ENCODE measurements at places on chromosomes 3 and 15.

DNA sequence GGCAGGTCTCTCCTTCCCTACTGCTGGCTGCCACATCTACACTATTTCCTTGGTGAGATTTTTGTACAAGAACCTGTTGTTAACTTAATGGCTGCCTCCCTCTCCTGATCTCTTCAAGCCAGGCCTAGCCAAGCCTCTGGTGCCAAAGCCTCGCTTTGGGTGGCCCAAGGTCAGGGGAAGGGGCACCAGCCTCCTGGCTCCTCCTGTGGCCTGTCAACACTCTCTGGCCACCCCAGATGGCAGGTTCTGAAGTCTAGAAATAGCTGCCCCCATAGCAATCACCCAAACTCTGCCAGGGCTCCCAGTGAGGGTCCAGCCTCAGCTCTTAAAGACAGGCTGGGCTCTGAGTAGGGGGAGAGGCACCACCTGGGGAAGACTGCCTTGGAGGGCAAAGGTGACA lies 5.0 kb downstream of the IFRD2 start:
- DNase-seq: no peak

GRCh38 chr15:80942746-80943565 lies 46.7 kb downstream of the MESD start:
- DNase-seq: no peak

- no peak for DNase-seq
Observed at GRCh38 chr3:33658991-33659848, 58.8 kb downstream of the CLASP2 start.

DNA sequence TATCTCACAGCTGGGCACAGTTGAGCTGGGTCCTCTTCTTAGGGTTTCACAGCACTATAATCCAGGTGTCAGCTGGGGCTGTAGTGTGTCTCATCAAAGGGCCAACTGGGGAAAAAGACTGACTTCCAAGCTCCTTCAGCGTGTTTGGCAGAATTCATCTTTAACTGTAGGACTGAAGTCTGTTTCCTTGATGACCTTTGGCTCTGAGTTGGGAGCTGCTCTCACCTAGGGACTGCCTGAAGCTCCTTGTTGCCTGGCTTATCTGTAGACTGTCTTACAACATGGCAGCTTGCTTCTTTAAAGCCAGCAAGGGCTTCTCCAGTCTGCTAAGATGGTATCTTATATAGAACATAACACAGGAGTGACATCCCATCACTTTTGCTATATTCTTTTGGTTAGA lies 5.3 kb upstream of the VPS33B start:
- no peak for DNase-seq

- DNase-seq: no peak
Observed at GRCh38 chr3:72401005-72401545, 447.2 kb downstream of the SHQ1 start.

DNA sequence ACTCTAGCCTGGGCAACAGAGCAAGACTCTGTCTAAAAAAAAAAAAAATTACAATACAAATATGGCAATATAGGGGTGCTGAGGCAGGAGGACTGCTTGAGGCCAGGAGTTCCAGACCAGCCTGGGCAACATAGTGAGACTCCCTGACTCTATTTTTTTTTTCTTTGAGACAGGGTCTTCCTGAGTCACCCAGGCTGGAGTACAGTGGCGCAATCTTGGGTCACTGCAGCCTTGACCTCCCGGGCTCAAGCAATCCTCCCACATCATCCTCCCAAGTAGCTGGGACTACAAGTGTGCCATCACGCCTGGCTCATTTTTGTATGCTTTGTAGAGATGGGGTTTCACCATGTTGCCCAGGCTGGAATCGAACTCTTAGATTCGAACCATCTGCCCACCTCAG lies 17.3 kb upstream of the RAB11A start:
- no peak for DNase-seq

- no peak for DNase-seq
Observed at GRCh38 chr3:159520638-159521037, 468.0 kb upstream of the IL12A start.

DNA sequence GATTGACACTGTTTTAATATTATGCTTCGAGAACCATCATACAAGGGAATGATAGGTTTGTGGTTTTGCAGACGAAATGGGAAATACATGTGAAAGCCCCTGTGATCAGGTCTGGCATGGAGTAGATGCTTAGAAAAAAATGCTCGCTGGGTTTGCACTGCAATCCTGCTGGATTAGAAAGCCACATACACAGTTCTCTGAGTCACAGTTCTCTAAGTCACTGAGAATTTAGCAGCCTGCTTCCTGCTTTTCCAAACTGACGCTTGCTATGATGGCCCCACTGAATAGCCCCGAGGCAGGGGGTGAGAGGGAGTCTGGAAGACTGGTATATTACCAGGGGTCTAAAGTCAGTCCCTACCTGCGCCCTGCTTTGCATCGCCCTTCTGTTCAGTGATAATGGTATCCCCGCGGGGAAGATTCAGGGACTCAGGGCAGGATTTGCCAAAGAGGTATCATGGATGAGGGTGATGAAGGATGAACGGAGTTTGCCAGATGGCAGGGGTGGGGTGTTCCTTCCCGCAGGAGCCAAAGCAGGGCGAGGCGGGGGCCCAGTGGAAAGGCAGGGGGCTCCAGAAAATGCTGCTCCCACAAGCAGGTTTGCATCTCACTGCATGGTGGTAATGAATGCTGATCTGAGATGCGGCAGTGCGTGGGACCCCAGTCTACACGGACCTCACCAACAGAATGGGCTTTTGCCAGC lies 82.3 kb downstream of the IQSEC1 start:
- DNase-seq: no peak

- no peak for DNase-seq
Observed at GRCh38 chr15:52246686-52247431, 48.7 kb downstream of the MYO5C start.

- no peak for DNase-seq
Observed at GRCh38 chr3:141763088-141763750, at the start of gene GRK7. Gene GRK7 (plus strand): TSS chr3:141763408. CDS start chr3:141778285, 14,877 bp downstream.

DNA sequence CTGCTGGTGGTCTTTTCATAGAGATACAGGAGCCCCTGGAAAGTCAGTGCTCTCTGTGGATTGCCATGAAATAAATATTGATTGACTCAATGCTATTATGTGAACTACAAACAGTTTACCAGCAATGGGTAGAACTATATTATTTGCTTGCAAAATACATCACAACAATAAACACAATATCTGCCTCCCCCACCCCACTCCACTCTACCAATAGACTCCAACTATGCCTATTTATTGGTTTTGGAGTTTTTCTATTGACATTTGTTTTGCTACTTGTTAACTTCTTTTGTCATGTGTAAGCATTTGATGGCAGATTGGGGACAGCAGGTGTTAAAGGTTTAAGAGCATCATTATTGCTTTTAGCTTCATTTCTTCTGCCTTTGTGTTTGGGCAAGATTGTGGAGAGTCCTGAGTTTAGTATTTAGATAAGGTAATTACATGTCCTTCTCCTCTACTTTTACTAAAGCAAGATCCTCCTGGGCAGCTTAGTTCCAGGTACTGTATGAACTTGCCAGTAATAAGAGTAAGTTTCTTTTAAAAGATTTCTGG lies 8.3 kb downstream of the FNDC3B start:
- no peak for DNase-seq

DNA sequence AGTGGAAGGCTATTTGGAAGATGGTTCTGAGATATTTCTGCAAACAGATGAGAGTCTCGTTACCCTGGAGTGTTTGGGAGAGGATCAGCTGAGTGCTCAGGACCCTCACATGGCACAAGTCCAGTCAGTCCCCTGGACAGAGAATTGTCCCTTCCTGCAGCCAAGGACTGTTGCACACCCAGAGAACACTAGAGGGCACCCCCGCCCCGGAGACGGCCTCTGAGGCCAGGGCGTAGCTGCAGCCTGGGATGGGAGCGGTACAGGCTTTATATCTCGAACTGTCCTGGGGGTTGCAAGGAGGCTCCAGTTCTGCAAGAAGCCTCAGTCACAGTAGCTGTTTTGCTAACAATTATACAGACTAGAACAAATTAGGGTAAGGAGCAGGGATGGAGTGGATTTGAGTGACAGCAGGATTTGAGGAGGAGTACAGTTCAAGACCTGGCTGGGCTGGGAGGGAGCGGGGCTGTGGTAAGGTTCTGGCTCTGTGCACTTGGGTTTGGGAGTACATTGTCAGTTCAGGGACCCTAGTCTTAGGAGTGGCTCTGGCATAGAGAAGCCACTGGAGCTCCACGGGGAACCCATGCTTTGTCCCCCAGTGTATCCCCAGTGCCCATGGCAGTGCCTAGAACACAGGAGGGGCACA lies 67.6 kb upstream of the HACD2 start:
- DNase-seq: peak; percentile 82

DNA sequence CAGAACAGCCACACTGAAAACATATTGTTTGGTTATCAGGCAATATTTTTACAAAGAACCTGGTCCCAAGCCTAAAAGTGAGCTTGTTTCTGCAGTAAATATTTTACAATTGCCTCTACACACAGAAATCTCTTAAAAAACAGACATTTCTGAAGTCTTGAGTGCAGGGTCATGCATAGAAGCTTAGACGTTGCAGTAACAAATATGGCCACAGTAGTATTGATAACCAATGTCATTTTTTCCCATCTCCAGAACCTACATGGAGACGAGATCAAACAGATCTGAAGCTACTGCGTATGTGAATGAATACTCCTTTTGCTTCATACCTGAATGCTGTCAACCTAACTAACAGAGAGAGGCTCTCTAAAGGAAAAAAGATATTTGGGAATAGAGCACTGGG lies 19.6 kb upstream of the ARL8B start:
- DNase-seq: no peak

DNA sequence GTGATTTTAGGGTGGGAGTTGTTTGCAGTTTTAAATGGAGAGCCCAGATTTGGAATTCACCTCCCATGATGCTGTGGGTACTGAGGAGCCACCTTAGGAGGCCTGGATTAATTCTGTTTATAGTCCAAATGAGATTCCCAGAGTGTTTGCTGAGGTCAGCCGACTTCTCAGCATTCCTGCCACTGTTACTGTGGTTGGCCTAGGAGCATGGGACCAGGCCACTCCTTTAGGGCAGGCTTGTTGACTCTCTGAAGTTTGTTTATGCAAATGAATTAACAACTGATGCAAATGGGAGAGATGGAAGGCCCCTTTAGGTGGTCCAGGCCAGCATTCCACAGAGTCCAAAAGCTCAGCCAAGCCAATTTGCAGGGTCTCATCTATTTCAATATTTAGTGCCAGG lies 46.1 kb downstream of the CACNA2D3 start:
- DNase-seq: no peak

GRCh38 chr15:38853608-38854007 lies 289.0 kb upstream of the RASGRP1 start:
- DNase-seq: no peak

DNA sequence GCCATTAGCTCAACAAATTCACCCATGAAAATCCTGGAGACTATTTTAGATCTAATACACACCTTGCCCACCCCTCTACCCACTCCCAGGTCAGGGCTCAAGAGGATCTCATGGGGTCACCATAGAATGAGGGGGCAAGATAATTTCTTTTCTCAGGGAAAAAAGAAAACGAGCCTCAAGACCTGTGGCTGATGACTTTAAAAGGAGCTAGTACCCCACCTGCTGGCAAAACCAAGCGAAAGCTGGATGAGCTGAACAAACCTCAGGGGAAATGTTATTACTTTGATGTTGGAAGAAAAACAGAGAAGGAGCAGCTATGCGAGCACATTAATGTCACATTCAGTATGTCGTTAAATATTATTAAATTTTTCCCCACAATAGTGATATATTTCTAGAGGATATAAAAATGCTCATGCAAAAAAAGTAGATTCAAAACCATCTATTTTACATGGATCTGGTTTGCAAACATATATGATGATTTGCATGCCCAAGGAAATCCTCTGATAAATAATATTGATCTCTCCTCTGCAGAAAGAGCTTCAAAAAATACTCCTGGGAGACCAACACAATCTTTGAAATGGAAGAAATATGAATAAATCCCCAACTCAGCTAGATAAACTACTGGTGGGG lies 37.7 kb downstream of the PLD1 start:
- DNase-seq: no peak

GRCh38 chr15:27725731-27726130 lies 373.4 kb downstream of the OCA2 start:
- no peak for DNase-seq

DNA sequence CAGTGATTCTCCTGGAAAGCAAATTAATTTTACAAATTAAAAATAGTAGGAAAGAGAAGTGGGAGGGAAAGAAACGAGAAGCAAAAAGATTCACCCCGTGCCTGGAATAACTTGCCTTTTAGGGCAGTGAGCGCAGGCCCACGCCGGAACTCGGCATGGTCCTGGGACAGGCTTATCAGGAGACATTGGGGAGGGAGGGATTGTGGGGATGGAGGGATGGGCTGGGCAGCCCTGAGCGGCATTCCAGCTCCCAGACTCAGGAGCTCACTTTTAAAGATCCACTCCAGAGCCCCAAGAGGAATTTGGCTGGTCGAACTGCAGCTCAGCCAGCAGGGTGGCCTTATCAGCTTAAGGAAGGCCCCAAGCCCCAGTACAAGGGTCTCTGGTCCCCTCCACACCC lies 117.9 kb downstream of the ADCY5 start:
- DNase-seq: no peak

DNA sequence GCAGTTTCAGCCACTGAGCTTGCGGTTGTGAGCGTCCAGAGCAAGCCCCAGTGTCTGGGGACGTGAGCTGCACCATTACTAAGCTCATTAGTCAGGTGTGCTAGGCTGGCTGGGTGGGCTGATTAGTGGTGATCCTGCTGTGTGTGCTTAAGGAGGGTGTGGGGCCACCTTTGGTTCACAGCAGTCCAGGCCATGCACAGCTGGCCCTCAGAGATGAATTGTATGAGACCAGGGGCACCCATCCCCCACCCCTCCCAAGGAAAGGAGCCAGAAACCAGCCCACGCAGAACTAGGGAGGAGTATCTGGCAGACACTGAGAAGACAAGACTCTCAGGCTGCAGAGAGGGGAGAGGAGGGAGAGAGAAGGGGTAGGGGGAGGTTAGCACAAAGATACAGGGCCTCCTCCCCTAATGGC lies 3.8 kb downstream of the TYRO3 start:
- DNase-seq: no peak

GRCh38 chr3:72441284-72441994 lies 406.8 kb downstream of the SHQ1 start:
- no peak for DNase-seq

DNA sequence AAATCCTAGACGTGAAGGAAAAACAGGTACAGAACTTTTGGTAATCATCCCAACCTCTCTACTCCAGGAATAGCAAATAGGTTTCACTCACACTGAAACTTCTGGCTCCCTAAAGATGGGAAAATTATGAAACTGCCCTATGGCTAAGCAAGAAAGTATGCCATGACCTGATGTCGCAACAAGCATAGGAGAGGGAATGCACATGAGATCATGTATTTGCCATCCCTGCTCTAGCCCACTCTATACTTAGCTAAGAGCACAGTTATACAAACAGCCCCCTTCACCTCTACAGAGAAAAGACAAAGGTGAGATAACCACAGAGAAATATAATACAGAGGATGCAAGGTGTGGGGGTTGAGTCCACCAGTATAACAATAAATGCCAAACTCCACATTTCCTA lies 102.7 kb downstream of the TBC1D5 start:
- DNase-seq: no peak

DNA sequence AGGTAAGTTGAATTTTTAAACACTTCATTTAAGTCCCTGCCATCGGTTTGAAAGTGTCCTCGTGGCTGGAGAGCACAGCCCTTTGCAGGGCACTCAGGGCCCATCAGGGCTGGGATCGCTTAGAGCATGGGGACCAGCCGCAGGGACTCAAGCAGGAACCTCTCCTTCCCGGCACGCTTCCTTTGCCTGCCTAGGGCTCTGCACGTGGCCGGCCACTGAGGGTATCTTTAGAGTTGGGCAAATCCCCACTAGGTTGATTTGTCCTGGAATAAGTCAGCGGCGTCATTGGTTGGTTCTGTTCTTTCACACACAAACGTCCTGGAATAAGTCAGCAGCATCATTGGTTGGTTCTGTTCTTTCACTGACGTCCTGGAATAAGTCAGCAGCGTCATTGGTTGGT lies 131.6 kb downstream of the OCA2 start:
- DNase-seq: no peak

- peak; percentile 62 for DNase-seq
Observed at GRCh38 chr15:68228143-68228970, 1.2 kb downstream of the CLN6 start.
